ENCODE measurements at places on chromosomes 3 and 15.

- DNase-seq, result no peak
Measured at GRCh38 chr3:105798381-105798934, 70.4 kb downstream of the CBLB start.

GRCh38 chr3:12891985-12892839, 50.8 kb upstream of the RPL32 start:
- no peak for DNase-seq

DNA sequence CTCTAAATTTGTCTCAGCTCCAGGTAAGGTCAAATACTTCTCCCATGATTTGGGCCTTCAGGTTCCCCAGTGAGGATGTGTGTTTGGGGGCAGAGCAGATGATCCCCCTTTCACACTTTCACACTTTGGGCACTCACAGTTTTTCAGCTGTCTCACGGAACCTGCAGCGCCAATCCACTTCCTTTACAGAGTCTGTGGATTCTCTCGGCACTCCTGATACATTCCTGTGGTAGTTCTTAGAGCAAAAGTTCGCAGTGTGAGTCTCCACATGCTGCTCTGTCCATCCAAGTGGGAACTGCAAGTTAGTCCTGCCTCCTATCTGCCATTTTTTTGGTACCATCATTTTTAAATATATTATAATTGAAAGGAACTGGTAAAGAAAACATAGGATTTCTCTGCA, 20.2 kb upstream of the CPOX start:
- DNase-seq, result no peak

DNA sequence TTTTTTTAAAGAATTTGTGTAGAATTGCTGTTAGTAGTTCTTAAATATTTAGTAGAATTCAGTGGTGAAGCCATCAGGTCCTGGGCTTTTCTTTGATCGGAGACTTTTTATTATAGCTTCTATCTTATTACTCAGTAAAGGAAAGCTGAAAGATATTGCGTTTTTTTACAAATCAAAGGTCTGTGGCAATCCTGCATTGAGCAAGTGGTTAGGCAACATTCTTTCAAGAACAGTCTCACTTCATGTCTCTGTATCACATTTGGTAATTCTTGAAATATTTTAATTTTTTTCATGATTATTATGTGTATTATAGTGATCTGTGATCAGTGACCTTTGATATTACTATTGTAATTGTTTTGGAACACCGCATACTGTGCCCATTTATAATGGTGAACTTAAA, 140.8 kb downstream of the UNC13C start:
- no peak for DNase-seq

DNA sequence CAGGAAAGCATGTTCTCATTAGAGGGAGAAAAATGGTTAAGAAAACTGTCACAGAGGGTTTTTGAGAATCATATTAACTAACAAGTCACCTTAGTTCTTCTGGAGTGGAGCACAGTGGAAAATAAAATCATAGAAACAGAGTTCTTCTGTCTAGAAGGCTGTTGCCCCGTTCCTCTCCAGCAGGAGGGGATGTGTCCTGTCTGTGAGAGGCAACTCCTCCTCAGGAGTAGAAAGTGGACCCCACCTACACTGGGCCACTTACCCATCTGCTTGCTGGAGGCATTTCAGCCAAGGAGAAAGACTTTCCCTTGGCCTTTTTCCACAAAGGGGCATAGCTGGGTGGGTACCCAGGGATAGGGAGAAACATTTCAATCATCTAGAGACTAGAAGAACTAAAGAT, 106.6 kb downstream of the SSR3 start:
- no peak for DNase-seq

- DNase-seq, result no peak
Measured at GRCh38 chr3:188306435-188307005, 152.6 kb downstream of the LPP start.

DNA sequence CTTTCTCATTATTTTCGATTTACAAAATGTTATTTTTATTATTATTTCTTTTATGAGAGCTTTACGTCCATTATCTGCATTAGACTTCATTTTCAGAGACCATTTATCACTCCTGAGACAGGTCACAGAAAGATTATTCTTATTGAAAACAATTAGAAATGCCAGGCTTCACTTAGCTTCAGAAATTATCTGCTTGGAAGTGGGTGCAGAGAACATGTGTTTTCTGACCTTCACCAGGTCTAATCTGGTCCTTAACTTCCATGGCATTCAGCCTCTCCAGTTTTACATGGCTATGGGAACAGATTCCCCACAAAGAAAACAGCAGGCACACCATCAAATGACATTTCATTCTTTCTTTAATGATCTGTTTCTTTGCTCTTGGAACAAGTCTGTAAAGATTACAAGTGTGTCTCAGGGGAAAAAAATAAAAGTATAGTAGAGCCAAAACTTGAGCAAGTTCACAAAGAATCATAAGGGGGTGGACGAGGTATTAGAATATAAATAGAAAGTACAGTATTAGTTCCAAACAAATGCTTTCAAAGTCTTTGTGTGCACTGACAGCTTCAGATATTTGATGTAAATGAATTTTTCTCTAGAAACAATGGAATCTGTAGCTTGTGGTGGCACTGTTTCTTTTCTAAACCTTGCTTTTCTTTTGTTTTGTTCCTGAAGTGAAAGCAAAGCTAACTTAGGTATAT, 294.2 kb upstream of the MEIS2 start:
- no peak for DNase-seq

DNA sequence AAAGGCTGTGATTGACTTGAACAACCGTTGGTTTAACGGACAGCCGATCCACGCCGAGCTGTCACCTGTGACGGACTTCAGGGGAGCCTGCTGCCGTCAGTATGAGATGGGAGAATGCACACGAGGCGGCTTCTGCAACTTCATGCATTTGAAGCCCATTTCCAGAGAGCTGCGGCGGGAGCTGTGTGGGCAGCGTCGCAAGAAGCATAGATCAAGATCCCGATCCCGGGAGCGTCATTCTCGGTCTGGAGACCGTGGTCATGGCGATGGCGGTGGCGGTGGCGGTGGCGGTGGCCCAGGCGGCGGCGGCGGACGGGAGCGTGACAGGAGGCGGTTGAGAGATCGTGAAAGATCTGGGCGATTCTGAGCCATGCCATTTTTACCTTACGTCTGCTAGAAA, 7.8 kb upstream of the NANOGP8 start:
- DNase-seq, result no peak

DNA sequence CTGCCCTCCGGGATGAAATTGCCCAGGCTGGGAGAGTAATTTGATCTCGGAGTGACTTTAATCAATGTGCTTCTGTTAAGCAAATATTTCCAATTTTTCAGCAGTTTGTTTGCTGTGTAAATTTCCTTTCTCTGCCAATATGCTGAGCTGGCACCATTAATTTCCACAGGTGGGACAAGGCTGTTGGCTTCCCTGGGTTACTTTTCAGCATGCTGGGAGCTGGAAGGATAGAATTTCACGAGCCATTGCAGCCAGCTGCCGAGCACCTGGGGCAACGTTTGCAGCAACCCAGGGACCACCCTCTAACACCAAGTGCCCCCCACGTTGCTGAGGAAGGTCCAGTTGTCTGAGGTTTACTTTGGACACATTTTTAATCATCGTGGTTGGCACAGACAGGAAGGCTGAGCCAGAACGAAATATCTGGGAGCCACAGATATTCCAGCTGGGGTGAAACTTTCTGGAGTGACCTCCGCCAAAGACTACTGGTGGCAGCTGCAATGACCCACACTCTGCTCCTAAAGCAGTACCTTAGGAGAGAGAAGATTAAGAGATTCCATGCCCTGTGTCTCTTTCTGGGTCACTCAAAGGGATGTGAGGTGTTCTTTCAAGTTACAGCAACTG, 293.3 kb upstream of the RGMA start:
- no peak for DNase-seq

DNA sequence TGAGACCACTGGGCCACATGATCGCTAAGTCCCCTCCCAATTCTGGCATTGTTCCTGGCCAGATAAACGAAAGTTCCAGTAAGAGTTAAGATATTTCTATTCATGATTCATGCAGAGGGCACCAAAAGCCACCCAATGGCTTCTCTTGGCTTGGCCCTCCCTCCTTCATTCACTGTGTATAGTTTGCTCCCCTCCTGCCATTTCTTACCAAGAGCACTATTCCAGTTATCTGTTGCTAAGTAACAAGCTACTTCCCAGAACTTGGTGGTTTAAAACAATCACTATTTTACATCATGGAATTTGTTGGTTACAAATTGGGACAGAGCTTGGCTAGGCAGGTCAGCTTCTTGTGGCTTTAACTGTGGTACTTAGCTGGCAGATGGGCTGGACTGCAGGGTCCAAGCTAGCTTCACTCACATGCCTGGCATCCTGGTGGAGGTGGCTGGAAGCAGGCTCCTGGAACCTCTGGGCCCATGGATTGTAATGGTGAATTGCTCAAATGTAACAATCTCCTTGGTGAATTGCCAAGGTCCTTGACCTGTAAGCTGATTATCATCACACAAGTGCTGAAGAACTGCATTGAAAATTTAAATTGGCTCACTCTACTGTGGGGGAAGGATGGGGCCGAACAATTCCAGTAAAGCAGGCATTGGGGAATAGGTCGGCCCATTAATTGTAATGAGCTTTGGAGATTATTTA, 16.6 kb downstream of the EAF1 start:
- DNase-seq, result no peak

DNA sequence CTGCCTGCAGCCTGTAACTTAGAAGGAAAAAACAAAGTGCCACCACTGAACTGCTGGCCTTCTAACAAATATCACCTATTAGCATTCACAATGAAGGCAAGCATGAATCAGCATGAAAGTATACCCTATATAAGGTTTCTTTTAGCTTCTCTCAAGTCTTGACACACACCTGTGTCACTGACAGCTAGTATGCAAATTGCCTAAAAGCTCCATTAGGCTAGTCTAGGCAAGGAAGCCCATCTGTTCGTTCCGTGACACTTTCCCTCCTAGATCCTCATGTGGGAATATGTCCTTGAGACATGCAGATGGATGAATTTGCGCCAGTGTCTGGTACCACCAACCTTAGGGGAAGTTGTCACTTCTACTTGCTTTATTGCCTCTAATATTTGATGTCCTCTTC, 129.3 kb downstream of the RBMS3 start:
- DNase-seq, result no peak

- no peak for DNase-seq
Measured at GRCh38 chr15:93286446-93286845, 197.4 kb upstream of the RGMA start.

DNA sequence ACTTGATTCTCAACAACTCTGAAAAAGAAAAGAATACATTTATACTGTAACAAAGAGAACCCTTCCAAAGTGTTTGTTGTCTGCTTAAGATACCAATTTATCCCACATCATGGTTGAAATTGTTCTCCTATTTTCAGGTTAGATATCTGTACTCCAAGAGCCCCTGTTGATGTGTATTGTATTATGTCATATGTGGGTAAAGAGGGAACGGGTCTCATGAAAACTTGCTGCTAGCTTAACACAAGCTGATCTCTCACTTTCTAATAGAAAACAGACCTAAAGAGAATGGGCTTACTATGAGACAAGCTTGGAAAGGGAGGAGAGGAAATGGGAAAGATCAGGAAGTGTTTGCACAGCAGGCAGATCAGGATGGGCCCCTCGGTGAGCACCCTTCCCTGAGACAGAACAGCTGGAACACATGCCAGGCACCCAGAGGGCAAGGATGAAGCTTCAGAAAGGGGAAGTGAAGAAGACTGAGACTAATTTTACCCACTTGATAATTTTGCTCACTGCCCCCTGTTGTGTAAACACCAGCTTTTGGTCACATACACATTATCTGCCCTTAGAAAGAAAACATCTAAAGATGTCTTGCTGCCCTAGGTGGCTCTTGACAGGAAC, 747.9 kb upstream of the CCDC54 start:
- no peak for DNase-seq

DNA sequence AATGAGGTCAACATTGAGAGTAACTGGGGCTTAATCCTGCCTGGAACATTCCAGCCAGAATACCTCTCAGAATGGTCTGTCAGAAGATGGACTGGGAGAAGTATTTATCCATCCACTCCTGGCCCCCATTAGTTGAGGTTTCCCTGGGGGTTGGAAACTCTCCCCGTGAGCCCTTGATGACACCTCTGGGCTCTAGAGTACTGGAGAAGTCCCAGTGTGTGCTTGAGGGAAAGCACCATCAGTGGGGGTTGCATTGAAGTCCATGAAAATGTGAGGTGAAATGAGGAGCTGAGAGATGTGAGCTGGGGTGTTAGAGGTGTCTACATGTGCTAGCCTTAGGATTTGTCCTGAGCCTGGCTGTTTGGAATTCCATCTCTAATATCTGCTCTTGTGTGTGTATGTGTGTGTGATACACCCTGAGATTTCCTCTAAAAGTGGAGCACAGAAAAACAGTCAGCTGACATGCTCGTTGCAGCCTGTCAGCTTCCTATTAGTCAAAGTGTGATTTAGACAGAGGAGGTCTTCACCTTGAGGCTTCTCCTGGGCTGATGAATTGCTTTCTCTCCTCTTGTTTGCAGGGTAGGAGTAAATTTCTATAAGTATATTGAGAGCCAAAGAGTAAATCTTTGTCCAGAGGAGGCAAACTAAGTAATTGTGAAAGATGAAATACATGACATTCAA, 67.6 kb downstream of the NR1D2 start:
- DNase-seq, result no peak

- DNase-seq, result no peak
Measured at GRCh38 chr3:174495311-174495710, 363.8 kb upstream of the NAALADL2 start.

- no peak for DNase-seq
Measured at GRCh38 chr3:56899851-56900250, 98.1 kb upstream of the ARHGEF3 start.

DNA sequence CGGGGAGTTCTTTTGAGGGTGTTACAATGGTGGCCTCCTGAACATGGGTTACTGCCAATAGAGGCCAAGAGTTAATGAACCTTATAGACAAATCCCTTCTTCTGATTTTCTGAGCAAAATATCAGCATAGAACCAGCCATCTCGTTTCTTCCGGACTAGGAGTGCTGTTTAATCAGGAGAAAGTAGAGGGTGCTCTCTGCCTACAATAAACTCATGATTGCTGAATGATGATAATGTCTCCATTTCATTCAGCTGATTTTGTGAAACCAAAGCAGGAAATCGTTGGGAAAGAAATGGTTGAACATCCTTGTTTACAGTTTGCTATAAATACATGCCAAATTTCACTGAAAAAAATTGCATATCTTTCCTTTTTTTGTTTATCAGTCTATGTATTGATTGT, 142.8 kb upstream of the PLSCR5 start:
- DNase-seq, result no peak

Data from stimulated activated CD8-positive, alpha-beta memory T cell treated with anti-CD3 and anti-CD28 coated beads, Interleukin-15, amount 100 ng/mL, for 48 hours (primary cell).